Suppressor macrophage (primary cell): ENCODE measurements at places on chromosomes 4 and X.

- no peak for DNase-seq
These were observed 37.0 kb downstream of the NAP1L5 start for GRCh38 chr4:88660446-88661294.

GRCh38 chr4:36051634-36052033 is 192.7 kb downstream of the ARAP2 start:
- DNase-seq: no peak

- DNase-seq: no peak
These were observed 2.2 kb downstream of the BTK start for GRCh38 chrX:101383679-101384205.

- no peak for DNase-seq
These were observed 152.8 kb upstream of the DIPK2B start for GRCh38 chrX:45353456-45353855.

GRCh38 chr4:152819026-152819645 is 39.4 kb downstream of the ARFIP1 start:
- DNase-seq: no peak

DNA sequence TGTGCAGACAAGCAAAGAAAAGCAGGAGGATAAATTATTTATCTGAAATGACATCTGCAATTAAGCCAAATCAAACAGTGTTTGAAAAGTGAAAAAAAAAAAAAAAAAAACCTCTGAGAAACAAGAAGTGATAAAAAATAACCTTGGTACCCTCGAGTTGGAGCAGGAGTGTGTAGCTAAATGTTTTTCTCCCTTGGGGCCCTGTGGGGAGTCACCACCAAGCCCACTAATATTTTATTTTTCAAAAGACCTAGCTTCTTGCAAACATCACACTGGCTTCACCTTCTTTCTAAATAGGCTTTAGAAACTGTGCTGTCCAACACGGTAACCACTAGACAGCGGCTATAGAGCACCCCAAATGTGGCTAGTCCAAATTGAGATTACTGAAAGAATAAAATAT is 47.7 kb downstream of the SNX25 start:
- DNase-seq: no peak

GRCh38 chr4:165583341-165583740 is 204.5 kb downstream of the CPE start:
- DNase-seq: no peak

DNA sequence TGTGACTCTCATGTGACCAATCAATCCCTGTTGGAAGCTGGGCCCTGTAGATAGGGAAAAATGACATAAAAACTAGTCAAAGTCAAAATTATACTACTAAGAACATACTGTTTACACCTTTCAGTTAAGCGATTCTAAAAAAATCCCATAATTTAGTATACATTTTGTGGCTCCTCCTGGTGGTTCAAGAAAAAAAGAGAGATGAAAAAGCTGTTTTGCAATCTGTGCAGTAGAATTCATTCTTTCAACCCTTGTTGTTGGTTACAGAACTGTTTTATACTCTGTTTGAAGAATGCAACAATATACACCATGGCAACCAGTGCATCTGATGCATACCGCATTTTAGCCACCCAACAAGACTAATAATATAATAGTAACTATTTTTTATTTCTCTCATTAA is 66.8 kb upstream of the ANK2 start:
- no peak for DNase-seq

DNA sequence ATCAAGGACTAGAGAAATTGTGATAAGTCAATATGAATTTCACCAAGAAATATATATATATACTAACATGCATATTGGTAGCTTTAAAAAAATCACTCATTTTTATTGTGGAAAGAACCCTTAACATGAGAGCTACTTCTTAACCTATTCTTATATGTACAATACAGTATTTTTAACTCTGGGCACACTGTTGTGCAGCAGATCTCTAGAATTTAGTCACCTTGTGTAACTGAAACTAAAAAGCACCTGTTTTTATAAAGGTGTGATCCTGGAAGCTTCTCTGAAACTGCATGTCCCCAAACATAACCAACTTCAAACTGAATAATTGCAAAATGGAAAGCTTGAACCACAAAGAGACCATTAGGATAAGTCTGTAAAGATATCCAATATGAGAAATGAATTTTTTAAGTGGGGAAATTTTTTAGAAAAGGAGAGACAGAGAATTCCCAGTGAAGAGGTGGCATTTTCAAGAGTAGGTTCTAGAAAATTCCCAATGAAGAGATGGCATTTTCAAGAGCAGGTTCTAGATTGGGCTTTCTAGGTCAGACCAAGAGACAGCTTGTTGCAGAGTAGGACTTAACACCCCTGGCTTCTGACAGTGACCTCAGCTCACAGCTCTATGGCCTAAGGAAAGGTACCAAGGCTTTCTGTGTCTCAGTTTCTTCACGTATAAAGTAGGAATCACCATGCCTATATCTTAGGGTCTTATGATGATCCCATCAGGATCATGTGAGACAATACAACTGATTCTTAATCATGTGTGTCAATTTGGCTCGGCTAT is 22.0 kb upstream of the PPARGC1A start:
- no peak for DNase-seq

- peak; percentile 21 for DNase-seq
These were observed 28.2 kb upstream of the NEIL3 start for GRCh38 chr4:177281351-177281909.

DNA sequence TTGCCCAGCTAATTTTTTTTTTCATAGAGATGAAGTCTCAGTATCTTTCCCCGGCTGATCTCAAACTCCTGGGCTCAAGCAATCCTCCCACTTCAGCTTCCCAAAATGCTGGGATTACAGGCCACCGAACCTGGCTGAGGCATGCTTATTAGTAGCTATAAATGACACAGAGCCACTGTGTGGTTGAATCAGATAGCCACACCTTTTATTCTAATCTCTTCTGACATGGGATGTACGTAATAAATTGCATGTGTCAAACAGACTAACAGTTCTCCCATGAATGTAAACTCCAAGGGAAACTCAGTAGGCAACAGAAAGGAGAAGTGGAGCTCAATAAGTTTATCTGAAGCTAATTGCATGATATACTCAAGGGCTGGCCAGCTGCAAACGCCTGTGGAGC is 139.8 kb upstream of the VCX3A start:
- DNase-seq: no peak

- no peak for DNase-seq
These were observed 42.4 kb downstream of the HTR2C start for GRCh38 chrX:114626323-114626722.

GRCh38 chrX:140836874-140837273 is 127.3 kb downstream of the LINC00632 start:
- no peak for DNase-seq

DNA sequence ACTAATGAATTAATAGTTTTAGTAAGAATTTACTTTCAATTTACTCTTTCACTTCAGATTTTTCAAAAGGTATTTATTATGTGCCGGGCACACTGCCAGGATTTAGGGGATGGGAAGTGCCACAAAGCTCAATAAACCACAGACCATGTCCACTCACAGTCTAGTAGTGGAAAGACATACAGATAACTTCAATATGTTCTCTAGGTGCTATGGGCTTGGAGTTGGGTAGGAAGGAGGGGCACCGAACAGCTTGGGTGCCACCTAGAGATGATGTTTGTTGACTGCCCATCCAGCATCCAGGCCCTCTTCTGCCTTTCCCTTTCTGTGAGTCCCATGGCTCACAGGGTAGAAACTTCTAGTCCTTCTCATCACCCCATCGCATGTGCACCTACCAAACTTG is 17.8 kb downstream of the MFAP3L start:
- DNase-seq: no peak
